ENCODE measurements at places on chromosomes 3 and 15.

DNA sequence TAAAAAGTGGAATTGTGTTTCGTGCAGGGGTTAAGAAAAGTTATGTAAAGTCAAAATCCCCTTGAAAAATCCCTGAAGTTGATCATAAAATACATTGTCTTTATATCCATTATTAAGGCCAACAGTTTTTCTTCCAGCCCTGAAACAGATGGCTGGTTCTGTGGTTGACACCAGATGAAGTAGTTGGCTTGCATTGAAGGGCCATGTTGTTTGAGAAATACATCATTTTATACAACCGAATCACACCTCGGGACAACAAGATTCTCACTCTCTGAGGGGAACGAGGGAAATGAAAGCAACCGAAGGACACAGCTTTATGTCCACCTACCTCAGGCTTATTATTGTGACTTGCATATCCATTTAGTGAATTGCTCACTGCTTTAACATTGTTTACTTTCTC lies 126.0 kb upstream of the MITF start:
- no peak for DNase-seq

DNA sequence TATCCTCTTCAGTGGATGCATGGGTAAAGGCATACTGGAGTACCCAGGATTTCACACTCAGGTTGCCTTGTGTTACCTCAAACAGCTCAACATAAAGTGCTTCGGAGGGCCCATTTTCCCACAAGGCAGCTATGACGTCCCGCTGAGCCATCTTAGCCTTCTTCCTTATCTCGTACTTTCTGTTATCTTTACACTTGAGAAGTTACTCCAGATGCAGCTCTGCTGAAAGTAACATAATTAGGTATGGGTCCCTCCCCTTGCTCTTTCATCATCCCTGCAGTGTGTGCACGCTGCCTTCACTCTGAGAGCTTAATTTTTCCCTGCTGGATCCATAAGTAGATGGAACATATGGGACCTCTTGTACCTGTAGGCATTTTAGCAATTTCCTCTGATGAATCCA lies 410.3 kb downstream of the AGBL1 start:
- DNase-seq, result no peak

- no peak for DNase-seq
These were observed 283.1 kb upstream of the NR2F2 start for GRCh38 chr15:96047255-96047931.

- no peak for DNase-seq
These were observed 45.8 kb downstream of the CHP1 start for GRCh38 chr15:41276831-41277230.

DNA sequence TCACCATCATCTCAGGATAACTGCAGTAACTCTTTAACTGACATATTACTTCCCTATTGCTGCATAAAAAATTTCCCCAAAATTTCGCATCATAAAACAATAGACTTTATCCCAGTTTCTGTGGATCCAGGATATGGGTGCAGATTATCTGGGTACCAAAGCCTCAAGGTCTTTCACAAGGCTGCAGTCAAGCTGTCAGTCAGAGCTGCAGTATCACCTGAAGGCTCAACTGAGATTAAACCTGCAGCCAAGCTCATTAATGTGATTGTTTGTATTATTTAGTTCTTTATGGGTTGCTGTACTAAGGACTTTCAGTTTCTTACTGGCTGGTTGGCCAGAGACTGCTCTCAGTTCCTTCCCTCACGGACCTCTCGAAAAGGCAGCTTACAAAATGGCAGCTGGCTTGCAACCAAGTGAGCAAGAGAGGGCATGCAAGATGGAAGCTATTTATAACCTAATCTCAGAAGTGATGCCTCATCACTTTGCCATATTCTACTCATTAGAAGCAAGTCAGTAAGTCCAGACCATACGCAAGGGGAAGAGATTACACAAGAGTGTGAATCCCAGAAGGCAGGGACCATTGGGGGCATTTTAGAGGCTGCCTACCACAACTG lies 54.9 kb downstream of the DCUN1D1 start:
- DNase-seq, result no peak

DNA sequence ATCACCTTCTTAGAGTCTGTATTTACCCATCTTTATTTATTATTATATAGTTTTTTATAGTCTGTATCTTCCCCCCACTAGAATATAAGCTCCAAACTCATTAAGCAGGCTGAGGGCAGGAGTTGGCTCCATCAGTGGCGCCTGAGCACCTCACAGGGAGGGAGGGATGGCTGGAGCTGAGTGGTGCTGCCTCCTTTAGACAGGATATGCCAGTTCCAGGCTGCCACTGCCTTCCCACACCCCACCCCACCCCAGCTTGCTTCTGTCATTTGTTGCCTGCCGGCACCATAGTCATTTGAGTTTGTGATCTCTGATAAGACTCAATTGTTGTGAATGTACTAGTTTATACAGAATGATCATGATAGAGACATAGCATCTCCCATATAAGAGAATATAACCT lies 85.5 kb downstream of the KLHL25 start:
- peak; percentile 18 for DNase-seq

DNA sequence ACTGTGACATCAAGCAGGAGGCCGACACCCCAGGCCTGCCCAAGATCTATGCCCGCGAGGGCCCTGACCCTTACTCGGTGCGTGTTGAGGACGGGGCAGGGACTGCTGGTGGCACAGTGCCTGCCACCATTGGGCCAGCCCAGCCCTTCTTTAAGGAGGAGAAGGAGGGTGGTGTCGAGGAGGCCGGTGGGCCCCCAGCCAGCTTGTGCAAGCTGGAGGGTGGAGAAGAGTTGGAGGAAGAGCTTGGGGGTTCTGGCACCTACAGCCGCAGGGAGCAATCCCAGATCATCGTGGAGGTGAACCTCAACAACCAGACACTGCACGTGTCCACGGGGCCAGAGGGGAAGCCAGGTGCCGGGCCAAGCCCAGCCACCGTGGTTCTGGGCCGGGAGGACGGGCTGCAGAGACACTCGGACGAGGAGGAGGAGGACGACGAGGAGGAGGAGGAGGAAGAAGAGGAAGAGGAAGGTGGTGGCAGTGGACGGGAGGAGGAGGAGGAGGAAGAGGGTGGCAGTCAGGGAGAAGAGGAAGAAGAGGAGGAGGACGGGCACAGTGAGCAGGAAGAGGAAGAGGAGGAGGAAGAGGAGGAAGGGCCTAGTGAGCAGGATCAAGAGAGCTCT lies 5.4 kb downstream of the ZBTB47 start:
- no peak for DNase-seq

GRCh38 chr3:165254812-165255211 lies 58.6 kb upstream of the SLITRK3 start:
- DNase-seq, result no peak

DNA sequence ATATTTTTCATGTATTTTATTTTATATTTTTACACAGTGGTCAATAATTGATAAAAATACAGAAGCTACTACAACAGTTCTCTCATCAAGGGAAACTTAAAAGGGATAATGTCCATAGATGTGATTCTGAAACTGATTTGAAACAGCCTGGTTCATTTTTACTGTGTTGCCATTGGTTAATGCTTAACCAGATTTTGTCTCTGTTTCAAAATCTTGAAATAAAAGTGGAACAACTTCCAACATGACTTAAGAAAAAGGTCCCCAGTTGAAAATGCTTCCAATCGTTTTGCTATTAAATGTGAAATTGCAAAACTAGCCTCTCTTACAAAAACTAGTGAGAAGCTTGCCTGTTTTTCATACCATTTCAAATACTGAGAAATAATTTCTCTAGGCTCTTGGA lies 240.7 kb downstream of the LPP start:
- DNase-seq, result no peak

DNA sequence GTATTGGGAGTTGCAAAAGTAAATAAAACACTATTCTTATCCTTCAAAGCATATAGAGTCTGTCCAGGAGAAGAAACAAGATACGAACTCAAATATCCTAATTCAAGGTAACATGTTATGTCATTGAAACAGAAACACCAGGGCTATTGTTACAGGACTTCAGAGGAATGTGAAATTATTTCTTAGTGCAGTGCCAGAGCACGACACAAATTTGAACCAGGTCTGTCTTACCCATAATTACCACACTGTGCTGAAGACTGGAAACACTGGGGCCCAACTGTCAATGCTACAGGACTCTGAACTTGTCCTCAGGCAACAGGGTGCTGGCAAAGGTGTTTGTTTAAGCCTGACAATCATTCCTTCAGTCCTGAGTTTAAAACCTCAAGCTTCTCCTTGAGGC lies 633.6 kb upstream of the UBE2E2 start:
- no peak for DNase-seq

GRCh38 chr3:189204167-189204866 lies 32.5 kb downstream of the TPRG1 start:
- DNase-seq, result no peak

DNA sequence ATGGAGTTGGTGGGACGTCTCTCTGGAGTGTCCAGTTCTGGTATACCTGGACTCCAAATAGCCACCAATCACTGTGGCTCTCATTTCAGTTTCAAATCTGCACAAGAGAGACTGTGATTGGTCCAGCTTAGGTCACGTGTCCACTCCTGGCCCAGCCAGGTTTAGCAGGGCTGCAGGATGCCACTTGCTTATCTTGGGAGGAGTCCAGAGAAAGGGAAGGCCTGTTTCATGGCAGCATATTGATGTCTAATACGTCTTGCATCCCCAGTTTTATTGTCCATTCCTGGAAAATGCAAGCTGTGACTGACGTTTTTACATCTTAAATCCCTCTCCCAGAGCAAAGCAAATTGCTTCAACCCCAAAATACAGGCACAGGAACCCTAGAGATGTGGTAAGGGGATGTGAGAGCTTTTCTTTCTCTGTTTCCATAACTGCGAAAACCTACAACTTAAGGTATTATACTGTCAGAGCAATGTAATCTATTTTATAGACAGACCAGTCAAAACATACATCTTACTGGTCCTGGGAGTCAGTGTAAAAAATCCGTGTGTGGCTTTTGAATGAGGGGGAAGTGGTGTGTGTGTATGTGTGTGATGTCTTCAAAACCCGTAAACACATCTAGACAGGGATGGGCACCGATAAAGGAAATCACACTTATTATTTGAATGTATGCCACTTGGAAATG lies 274.4 kb downstream of the TLE3 start:
- no peak for DNase-seq

GRCh38 chr3:41464401-41464800 lies 265.1 kb downstream of the CTNNB1 start:
- no peak for DNase-seq

- no peak for DNase-seq
These were observed 86.1 kb downstream of the TJP1 start for GRCh38 chr15:29736012-29736743.

DNA sequence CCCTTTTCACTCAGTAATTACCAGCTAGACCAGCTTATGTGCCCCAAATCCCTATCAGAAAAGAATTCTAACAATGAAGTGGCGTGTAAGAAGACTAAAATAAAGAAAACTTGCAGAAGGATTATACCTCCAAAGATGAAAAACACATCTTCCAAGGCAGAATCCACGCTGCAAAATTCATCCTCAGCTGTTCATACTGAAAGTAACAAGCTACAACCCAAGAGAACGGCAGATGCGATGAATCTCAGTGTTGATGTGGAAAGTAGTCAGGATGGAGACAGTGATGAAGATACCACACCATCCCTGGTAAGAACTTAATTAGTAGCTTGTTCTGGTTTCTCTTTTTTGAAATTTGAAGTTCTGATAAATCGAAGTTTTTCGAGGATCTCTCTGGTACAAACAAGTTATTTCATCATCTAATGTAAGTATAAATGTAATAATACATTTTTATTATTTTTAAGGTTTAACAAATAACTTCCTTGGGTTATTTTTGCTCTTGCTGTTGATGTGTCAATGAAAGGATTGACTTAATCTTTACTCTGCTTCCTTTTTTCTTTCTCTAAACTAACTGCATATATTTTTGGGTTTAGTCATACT lies 1.4 kb downstream of the WDR76 start:
- no peak for DNase-seq

- no peak for DNase-seq
These were observed 1.1 kb upstream of the PARP15 start for GRCh38 chr3:122576174-122576940.

DNA sequence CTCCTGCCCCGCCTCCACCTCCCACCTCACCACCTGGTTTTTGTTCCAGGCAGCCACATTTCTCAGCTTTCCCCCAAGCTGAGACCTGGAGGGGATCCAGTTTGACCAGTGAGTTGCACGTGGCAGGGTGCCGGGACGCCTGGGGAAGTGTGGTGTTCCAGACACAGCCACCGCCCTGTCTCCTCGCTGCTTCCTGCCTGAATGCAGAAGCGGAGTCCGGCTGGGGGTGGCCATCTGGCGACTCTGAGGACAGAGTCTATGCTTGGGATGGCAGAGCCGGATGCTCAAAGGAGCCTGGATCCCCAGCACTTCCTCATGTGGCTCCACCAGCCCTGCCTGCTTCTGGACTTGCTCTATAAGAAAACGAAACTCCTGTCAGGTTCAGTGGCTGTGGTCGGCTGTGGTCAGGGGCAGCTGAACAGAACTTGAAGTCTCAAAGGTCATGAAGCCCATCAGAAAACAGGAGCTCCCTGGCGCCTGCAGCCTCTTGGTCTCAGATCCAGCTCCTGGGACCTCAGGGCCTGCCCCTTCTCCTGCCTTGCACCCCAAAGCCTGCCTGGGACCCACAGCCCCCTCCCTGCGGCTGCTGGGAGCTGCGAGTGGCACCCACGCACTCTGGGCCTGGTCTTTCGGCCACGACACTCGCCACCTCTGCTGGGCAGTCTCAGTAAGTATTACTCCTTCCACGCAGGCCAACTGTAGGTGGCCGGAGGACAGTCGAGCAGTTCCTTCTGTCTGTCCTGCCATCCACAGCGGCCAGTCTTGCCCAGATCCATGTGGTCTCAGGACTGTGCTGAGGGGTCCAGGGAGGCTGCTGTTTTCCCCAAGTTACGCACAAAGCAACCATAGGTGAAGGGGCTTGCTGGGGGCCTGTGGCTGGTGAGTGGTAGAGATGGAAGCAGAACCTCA lies 112.8 kb upstream of the MEF2A start:
- DNase-seq, result no peak

GRCh38 chr3:176579711-176580185 lies 617.5 kb downstream of the TBL1XR1 start:
- no peak for DNase-seq

DNA sequence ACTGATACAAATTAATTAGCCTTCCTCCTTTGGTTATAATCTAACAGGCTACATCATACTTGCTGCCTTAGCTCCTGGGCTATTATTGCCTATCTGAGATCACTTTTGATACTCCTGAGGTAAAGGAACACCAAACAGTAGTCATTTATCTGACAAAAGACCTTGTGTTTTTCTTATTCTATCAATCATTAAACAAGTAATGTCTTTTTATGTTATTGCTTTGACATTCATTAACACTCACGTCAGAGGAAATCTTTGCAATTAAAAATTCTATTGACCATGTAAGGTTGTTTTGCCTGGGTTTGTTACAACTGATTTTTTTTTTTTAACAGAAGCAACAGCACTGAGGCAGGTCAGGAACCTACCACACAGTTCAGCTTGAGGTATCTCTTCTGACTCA lies 366.3 kb downstream of the MECOM start:
- DNase-seq, result no peak

GRCh38 chr15:24899367-24899766 lies 55.4 kb upstream of the SNRPN start:
- DNase-seq, result no peak

GRCh38 chr3:10875914-10876313 lies 59.9 kb downstream of the SLC6A11 start:
- no peak for DNase-seq

- DNase-seq, result no peak
These were observed 189.2 kb downstream of the TP63 start for GRCh38 chr3:189820365-189820720.
